Vagina (tissue), 2 donors: ENCODE measurements at places on chromosomes 1 and 21.

DNA sequence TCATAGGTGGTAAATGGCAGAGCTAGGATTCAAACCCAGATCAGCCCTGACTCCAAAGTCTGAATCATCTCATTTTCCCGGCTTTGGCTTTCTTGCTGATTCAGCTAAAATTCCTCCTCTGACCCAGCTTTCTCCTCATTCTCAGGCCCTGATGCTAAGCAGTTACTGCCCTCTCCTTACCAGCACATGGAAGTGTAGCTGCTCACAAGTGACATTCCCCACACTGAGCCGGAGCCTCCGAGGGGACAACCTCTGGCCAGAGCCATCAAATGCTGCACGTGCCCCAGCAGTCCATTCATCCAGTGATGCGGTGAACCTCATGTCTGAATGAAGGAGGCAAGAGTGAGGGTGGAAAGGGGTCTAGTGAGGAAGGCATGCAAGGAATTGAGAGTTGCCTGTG, 11.1 kb downstream of the ITGA10 start:
- no peak for DNase-seq

- DNase-seq: no peak
Observed at GRCh38 chr1:113416496-113416895, 26.2 kb downstream of the MAGI3 start.

DNA sequence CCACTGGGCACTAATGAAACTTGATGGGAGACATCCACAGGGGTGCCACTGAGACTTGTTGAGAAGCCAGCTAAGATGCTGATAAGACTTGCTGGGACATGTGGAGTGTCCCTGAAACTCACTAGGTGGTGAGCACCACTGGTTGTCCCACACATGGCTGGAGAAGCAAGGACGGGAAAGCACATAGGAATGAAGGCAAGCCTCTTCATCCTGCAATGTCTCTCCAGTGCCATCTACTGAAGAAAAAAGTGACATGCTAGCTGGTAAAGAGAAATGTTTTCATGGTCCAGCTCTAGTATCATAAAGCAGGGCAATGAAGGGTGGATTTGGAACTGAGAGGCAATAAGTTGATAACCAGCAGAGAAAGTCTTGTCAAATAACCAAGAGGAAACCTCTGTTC, 283.0 kb downstream of the PAPPA2 start:
- no peak for DNase-seq

- no peak for DNase-seq
Observed at GRCh38 chr1:38789498-38790169, 69.9 kb downstream of the RRAGC start.

DNA sequence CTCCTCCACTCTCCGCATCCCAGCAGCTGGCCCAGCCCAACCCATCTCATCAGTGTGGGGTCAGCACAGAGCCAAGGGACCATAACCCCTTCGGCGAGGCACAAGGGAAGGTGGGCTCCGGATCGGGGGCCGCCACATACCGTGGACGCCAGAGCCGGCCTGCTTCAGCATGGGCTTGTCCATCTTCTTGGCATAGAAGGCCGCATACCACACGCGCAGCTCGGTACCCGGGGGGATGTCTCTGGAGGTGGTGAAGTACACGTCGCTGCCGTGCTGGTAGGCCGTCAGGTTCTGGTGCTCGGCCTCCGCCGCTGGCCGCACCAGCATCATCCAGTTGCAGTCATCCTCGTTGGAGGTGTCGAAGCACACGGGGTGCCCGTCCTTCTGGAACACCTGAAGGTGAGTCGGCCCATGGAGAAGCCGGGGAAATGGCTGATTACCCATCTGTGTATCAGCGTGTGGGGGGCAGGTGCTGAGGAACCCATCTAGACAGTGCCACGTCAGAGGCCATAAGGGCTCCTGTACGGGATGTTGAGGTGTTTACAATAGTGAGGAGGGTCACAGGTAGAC, 24.6 kb downstream of the PRDM15 start:
- no peak for DNase-seq

DNA sequence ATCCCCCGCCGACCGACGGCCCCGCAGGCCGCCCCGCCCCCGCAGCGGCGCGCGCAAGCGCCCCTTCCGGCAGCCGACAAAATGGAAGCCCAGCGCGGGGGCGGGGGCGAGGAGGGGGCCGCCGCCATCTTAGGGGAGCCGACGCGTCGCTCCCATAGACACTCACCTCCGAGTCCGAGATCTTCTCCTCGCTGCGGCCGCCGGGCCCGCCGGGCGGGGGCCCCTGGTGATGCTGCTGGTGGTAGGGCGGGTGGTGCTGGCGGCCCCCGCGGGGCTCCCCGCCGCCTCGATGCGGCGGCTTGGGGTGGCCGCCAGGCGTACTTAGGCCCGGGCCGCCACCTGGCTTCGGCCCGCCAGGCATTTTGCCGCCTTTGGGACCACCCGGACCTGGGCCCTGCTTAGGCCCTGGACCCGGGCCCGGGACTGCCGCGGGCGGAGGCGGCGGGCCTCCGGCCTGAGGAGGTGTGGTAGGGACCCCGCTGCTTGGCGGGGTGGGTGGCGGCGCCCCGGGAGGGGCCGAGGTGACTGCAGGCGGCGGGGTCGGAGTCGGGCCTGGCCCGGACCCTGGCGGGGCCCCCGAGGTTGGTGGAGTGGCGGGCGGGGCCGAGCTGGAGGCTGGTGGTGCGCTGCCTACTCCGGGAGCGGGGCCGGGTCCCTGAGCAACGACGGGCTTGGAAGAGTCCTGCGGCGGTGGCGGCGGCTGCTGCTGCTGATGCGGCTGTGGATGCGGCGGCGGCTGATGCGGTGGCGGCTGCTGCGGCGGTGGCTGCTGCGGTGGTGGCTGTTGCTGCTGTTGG, 691 bp downstream of the SFPQ start:
- no peak for DNase-seq

DNA sequence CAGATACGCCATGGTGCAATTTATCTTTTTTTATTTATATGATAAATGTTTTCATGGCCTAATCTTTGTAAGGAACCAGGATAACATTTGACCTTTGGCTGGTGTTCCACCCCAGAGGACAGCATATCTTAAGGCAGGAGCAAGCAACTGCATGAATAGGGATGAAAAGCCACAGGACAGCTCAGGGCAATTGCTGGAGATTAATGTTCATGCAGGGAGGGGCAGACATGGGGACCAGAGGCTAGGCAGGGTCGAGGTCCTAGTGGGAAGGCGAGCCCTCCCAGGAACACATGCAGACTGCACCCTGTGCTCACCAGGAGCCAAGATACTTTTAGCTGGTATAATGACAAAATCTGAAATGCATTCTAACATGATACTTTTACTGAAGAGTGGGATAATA, 74.4 kb upstream of the HAO2 start:
- no peak for DNase-seq

GRCh38 chr21:45945066-45945867, 36.3 kb upstream of the COL6A1 start:
- DNase-seq: no peak

GRCh38 chr1:167905182-167905581, 8.8 kb downstream of the ADCY10 start:
- no peak for DNase-seq

GRCh38 chr1:19485362-19486187, at the start of gene CAPZB:
CAPZB (minus strand) TSS chr1:19485539; CDS start chr1:19485438, 101 bp downstream.
- DNase-seq: no peak

DNA sequence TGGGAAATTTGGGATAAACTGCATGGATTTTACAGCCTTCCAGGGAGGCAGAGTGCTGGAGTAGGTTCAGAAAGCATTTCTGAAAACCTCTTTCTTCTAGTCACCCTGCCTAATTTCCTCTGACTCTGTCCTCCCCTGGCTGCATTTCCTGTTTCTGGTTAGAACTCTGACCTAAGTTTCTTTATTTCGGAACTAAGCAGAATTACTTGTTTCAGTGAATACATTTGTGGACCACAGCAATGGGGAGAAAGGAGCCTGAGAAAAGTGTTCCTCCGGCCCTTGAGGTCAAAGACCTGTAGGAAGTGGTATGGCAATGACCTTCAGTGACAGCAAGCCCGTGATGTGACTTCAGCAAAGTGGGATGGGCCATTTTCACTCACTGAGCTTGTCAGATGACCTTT, 173.4 kb upstream of the RUNX1 start:
- no peak for DNase-seq
